Left ventricle myocardium inferior (tissue), 1 donor: ENCODE measurements at places on chromosomes 2 and 18. TPM values are rescaled to one million over a fixed set of nuclear protein-coding genes. Genes with fewer than 3 reads are reported as not detected.

DNA sequence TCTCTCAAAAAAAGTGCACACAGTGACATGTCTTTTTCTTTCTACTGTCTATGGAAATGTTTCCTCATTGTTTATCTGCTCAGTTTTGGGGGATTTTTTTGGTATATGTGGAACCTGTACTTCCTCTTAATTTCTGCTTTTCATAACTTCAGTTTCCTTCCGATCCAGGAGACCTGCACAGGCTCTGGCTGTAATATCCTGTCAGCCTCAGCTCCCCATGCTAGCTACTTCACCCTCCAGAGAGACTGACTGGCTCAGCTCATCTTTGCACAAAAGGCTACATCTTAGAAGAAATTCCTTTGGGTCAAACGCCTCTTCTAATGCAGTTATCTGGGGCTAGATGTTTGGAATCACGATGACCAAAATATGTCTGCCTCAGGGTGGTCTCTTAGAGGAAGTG lies 378.4 kb downstream of the RND3 start:
- DNase-seq = no peak

DNA sequence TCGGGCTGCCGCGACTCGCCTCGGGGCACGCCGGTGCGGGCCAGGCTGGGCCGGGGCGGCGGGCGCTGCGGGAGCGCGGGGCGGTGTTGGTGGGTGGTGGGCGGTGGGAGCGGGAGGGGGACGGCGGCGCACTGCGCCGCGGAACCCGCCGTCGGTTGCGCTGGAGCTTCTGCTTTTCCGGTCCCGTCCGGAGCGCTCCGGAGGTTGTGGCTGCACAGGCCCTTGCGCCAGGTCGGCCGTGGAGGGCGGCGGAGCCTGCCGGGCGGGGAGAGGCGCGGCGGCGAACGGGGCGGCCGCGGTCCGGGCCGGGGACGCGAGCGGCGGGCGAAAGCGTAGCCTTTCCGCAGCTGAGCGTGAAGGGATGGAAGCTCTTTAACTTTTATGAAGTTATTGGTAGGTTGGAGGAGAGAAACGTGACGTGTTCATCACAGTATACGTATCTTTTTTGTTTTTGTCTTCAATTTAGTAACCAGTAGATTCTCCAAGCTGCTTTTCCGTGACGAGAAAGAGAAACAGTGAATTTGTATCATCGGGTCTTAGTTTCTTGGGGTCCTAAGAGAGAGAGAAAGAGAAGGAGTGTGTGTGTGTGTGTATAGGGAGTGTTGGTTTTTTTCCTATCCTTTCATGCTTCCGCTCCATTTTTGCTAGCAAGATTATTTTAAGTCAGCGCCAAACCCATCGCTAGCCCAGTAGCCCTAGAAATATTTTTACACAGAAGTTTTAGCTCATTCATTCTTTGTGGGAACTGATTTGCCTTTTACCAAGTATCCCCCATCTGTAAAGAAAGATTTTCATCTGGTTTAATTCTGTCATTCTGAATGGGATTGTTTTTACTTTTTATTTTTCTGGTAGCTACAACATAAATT lies 535 bp downstream of the ATG4B start:
- no peak for DNase-seq

ECEL1 gene
- total RNA-seq = not detected

GRCh38 chr2:135709992-135710391 lies 31.7 kb upstream of the UBXN4 start:
- peak; percentile 57 for DNase-seq

DNA sequence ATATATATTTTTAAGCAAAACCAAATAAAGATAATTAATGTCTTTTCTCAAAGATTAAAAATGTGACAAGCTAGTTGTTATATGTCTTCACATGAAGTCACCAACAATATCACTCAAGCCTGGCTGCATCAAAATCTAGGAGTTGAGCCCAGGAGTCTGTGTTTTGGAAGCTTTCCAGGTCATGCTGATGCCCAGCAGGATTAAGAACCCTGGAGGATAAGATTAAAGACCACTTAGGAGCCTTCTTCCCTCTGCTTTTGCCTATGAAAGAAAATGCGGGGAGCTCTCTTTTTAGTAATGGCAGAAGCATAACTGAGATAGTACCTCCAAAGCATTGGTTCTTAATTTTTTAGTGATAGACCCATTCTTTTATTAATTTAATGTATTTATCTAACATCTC lies 157.4 kb downstream of the ASXL3 start:
- DNase-seq = no peak

DNA sequence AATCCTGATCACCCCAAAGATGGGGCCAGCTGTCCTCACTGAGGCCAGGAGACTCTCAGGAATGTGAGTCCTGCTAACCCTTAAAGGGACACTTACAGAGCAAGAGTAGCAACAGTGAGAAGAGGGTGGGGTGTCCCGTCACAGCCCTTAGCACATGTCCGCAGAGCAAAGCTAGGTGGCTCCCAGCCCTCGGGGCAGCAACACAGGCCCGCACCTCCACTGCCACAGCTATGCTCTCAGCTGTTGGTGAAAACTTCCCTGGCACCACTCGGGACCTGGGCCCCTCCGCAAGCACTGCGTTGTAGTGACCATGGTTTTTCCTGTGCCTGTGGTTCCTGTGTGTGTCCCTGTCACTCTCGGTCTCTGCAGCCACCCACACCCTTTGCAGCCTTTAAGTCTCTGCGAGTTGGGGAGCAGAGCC lies 76.4 kb upstream of the UXS1 start:
- DNase-seq = no peak

DNA sequence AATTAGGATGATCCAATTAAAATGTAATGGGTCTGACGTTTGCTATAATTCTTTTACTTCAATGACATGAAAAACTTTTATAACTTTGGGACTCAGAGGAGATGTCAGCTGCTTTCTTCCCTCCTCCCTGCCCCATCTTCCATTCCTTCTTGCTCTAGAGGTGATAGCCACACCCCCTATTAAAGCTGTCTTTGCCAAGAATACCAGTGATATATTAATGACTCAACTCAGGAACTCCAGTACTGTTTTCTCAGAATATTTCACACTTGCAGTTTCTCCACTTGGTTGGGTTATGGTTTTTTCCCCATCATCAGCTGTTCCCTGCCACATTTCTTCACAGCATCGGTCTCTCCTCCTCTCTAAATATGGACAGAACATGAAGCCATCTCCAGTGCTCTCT lies 184.0 kb downstream of the KCNE4 start:
- DNase-seq = no peak

CKAP2L gene
- total RNA-seq = 0.38 TPM

- DNase-seq = no peak
Measured at GRCh38 chr2:10837298-10838266, 25.0 kb upstream of the PDIA6 start.

DNA sequence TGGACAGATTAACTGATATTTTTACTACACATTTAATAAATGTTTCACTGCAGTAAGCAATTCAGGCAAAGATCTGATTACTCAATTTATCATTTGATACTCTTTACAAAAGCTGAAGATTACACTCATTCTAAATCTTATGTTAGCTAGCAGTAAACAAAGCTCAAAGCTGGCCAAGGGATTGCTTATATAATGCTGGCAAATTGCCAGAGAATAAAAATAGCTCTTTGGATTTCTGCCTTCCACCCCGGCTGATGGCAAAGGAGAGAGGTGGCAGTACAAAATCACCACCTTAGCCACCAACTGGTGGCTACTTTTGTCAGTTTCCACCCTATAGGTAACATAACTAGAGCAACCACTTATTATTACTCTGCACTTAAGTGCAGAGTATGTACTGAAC lies 320.5 kb downstream of the FSIP2 start:
- no peak for DNase-seq

PLGLB1 gene
- total RNA-seq = 2.4 TPM

- DNase-seq = no peak
Measured at GRCh38 chr2:37282746-37283145, 41.9 kb downstream of the PRKD3 start.

DNA sequence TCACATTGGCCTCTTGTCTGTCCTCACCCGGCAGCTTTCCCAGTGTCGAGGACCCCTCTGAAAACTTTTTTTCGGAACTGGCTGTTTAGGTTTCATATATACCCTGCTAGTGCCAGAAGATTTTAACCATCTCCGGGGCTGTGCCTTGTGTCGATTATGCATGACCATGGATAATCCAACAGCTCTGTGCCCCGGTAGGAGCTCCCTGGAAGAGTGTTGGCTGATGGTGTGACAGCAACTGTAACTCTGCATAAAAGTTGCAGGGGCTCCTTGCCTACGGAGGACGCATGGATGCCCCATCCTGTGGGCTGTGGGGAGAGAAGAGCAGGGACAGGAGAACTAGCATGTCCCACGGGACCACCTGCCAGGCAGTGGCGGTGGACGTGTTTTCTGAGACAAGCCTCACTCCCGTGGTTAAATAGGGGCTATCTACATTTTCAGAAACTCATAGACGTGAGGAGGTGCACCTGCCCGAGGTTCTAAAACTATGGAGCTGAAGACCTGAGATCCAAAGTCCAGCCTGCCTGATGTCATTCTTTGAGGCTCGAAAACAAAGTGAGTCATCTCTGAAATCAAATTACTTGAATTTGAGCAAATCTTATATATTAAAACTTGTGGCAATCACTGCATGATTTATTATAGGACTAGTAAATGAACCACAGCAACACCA lies 437.2 kb upstream of the HS6ST1 start:
- no peak for DNase-seq

DNA sequence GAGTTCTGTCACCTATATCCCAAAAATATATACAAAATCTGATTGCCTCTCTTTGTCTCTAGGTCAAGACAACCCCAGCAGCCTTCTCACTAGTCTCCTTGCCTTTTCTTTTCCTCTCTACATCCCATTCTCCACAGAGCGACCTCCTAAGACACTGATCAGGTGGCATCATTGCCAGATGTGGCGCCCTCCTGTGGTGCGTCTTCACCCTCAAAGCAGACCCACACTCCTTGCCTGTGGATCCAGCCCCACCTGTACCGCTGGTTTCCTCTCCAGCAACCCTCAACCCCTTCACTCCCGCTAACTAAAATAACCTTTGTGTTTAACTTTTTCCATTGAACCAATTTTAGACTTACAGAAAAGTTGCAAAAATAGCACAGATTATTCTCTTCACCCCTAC lies 273.3 kb downstream of the GLI2 start:
- no peak for DNase-seq

L3MBTL4 gene
- total RNA-seq = 3.5 TPM

GRCh38 chr2:144670080-144670479 lies 150.2 kb upstream of the ZEB2 start:
- no peak for DNase-seq

DNA sequence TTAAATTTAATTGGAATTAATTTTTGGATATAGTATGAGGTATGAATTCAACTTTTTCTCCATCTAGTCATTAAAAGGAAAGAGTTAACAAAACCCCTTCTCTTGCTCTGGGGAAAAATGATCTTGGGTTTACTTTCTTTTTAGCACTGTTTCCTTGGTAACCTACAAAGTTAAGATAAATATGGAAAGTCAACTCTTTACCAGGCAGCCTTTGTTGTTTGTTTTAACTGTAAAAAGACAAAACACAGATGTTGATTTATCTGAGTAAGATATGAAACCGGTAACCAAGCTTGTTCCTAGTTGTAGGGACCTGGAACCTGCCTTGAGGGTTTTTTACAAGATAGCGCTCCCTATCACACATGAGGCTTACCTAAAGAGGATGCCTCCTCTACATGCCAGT lies 10.1 kb upstream of the SANBR start:
- no peak for DNase-seq

GRCh38 chr2:130896813-130897212 lies 60.1 kb downstream of the ARHGEF4 start:
- DNase-seq = no peak

DNA sequence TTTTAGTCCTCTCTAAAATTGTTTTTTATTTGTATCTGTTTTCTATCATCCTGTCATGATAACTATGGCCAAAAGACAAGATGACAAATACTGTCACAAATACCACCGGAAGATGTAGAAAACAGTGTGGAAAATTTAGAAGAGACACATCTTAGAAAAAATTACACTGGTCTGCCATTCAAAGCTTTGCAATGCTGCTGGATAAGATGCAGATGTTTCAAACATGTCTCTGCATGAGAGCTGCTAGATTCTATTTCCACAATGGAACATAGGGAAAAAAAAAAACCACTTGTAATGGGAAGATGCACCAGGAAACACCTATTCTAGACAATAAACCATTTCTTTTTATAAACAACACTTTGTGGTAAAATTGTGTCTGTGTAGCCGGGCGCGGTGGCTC lies 5.8 kb upstream of the TAF1B start:
- no peak for DNase-seq

SLC16A14 gene
- total RNA-seq = 3.4 TPM

GRCh38 chr2:102622646-102623045 lies 3.3 kb downstream of the SLC9A2 start:
- no peak for DNase-seq

- no peak for DNase-seq
Measured at GRCh38 chr2:60356346-60356745, 197.1 kb downstream of the BCL11A start.

GRCh38 chr2:236743039-236743920 lies 173.7 kb downstream of the ACKR3 start:
- DNase-seq = no peak

DNA sequence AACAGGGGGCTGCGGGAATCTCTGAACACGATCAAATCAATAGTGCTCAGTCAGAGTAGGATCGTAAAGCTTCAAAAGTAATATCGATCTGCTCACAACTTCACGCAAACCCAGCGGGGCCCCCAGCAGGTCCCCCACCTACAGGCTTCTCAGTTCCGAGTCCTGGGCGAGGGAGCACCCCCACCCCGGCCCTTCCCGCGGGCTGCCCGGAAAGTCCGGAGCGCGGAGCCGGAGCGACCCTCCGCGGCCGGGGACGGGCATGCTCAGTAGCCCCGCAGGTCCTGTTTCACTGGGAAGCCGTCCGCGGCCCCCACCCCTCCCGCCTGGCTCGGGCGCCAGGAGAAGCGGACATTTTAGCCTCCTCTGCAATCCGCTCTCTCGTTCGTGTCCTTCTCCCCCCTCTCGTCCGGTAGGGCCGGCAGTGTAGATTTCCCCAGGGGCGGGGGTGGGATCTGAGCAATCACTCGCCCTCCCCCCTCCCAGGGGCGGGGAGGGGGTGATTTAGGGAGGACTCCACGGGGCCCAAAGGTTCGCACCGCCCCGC lies 3.3 kb upstream of the SPRED2 start:
- DNase-seq = peak; percentile 90

TRPM8 gene
- total RNA-seq = not detected

DNA sequence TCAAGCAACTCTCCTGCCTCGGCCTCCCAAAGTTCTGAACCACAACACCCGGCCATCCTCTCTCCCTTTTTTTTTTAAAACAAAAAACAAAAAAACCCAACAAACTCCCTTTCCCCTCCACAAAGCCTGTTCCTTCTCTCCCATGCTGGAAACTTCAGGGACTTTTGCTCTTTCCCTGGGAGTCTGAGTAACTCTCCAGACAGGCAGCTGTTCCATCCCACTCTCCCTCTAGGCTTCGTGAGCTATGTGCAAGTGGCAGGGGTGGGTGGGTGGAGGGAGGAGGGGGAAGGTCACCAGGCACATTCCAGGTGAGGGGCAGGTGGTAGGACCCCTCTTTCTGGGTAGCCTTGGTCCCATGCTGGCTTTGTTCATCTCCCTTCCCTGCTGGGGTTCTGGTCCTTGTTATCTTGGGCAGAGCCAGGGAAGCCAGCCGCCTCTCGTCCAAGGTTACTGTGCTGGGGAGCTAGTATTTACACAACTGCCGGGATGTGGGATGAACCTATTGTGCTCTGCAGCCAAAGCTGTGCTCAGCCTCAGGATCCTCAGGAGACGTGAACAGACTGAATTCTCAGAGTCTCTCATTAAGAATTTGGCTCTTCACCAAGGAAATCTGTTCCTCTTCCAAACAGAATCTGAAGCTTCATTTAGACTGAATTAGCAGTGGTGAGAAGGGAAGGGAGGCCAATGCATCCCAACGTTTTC lies 106.9 kb downstream of the LIPG start:
- peak; percentile 66 for DNase-seq
